Activated naive CD4-positive, alpha-beta T cell treated with anti-CD3 and anti-CD28 coated beads, Interleukin-2, amount 10 ng/mL, durations not matched to agents 5 hours and 36 hours (primary cell): ENCODE measurements at places on chromosomes 6 and 20. TPM values are rescaled to one million over a fixed set of nuclear protein-coding genes. Genes with fewer than 3 reads are reported as not detected.

The EMILIN3 gene
- not detected for total RNA-seq

The SFT2D1 gene
- total RNA-seq, result 49.5 TPM

The IL17A gene
- not detected for total RNA-seq

The LY6G6D gene
- total RNA-seq, result not detected

The FKBP1A gene
- total RNA-seq, result 214 TPM

The RSPH4A gene
- total RNA-seq, result 0.24 TPM
